ENCODE measurements at places on chromosomes 3 and 15.

DNA sequence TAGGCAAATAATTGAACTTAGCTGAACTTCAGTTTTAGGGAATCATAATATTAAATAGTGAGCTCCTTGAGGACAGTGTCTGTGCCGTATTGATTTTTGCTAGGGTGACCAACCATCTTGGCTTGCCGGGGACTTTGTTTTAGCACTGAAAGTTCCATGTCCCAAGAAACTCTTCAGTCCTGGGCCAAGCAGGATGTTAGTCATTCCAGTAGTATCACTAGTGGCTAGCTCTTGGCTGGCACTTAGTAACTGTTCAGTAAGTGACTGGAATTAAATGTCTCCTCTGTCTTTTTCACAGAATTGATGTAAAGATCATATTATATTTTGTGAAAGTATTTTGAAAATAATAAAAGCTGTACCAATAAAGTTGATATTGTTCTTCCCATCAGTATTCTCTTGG, 42.3 kb downstream of the RSRC1 start:
- no peak for DNase-seq

- peak; percentile 57 for DNase-seq
Measured at GRCh38 chr15:78392430-78392829, 45.6 kb upstream of the IREB2 start.

DNA sequence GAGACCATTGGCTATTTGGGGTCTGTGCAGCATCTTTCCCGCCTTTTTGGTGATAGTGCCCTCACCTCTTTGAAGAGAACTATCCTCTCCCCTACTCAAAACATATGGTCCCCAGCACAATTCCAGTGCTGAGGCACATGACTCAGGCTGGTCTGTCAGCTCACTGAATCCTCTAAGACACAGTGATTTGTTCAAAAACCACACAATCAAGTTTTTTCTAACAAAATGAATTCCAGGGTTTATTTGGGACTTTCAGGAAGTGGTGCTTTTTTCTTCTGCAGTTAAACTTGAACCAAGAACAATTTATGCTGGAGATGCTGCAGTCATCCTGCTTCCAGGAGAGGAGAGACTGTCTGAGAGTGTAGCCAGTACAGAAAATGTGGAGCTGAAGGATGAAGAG, 142.5 kb upstream of the LMCD1 start:
- no peak for DNase-seq

- no peak for DNase-seq
Measured at GRCh38 chr3:16538507-16538906, 25.0 kb upstream of the RFTN1 start.

- DNase-seq = no peak
Measured at GRCh38 chr15:99054025-99054387, 46.4 kb upstream of the PGPEP1L start.

- no peak for DNase-seq
Measured at GRCh38 chr3:187935623-187936156, 190.4 kb upstream of the BCL6 start.

DNA sequence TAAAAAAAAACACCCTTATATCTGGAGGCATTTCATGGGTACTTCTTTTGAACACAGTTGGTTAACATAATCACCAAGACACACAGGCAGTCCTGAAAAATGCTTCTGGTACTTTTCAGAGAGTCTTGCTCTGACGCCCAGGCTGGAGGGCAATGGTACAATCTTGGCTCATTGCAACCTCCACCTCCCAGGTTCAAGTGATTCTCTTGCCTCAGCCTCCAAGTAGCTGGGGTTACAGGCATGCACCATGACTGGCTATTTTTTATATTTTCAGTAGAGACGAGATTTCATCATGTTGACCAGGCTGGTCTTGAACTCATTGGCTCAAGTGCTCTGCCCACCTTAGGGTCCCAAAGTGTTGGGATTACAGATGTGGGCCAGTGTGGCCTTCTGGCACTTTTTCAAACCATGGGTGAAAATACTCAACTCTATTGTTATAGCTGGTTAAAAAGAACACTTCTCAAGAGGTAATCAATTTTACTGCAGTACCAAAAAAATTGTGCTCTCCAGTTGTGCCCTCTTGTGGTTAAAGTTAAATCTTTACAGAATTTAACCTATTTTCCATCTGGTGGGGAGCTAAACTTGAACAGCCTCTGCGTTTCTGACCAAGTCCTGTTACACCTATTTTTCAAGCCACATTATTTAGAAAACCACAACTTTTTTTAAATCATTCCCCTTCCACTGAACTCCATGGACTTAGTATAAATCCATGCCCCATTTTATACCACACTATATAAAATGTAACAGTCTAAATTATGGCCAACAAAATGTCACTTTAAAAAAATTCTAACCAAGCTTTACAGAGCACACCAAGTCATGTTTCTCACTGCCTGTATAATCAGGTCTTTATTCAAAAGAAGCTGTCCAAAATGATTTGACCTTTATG, 1.2 kb upstream of the SNAPC5 start:
- DNase-seq = no peak

DNA sequence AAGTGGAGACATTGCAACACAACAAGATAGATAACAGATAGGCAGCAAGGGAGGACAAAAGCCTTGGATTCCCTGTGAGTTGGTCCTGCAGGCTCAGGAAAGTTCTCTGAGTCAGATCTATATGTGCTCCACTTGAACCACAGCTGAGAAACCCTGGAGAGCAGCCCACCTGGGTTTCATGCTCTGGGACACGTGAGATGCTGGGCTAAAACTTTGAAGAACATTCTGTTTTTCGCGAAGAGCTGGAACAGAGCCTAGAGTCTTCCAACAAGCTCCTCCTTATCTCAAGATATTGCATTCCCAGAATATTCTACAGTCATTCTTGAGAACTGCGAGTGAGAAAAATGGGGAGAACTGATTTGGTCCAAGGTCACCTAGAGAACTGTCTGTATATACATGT, 583.0 kb upstream of the ROBO1 start:
- DNase-seq = no peak

DNA sequence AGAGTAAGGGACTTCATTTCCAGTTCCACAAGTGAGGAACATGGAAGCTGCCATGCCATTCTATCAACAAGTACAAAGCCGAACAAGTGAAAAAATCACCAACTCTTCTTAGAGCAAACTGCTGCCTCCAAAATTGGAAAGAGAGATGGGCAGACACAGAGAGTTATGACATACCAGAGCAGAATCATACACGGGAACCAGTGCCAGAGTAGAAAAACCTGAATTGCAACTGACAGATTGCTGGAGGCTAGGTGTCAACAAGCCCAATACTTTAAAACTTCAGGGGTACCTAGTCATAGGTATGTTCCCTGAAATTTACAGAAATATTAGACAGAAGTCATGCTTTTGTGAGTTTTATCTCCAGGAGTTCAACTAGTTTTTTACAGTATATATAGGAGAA, 62.0 kb downstream of the TTBK2 start:
- DNase-seq = no peak

DNA sequence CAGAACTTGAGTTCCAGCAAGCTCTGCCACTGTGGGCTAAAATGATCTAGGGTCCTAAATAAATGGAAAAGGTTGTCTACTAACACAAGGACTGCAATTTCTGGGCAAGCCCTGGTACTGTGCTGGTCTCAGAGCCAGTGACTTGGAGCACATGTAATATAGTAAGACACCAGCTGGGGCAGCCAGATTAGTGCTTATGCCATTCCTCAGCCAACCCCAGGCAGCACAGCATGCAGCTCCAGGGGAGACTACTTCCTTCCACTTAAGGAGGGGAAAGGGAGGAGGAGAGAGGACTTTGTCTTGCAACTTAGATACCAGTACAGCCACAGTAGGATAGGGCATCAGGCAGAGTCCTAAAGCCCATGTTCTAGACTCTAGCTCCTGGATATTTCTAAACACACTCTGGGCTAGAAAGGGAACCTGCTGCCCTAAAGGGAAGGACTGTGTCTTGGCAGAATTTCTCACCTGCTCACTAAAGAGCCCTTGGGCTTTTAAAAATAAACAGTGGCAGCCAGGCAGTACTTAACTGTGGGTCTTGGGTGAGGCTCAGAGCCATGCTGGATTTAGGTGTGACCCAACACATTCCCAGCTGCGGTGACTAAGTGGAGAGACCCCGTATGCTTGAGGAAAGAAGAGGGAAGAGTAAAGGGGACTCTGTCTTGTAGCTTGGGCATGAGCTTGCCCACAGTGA, 223.7 kb upstream of the BCHE start:
- no peak for DNase-seq

GRCh38 chr15:33074942-33075341, 119.6 kb downstream of the FMN1 start:
- DNase-seq = no peak

GRCh38 chr3:194247350-194247740, 103.8 kb downstream of the CPN2 start:
- DNase-seq = no peak

GRCh38 chr3:107796791-107797190, 274.0 kb downstream of the BBX start:
- DNase-seq = no peak

DNA sequence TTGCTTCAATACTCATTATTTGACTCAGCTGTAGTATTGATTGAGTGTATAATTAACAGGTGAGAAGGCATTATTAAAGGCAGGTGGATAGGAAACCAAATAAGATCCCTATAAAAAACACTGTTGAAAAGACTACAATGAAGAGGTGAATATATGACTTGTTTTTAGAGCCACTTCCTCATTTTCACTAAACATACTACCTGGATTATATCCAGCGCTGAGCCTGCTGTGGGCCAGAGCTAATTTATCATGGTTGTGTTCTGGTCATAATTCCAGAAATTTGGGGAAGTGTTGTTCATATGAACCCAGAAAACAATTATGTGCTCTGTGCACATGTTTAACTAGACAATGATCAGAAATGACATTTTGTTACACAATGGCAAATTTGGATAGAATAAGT, 235.3 kb upstream of the MME start:
- DNase-seq = no peak

DNA sequence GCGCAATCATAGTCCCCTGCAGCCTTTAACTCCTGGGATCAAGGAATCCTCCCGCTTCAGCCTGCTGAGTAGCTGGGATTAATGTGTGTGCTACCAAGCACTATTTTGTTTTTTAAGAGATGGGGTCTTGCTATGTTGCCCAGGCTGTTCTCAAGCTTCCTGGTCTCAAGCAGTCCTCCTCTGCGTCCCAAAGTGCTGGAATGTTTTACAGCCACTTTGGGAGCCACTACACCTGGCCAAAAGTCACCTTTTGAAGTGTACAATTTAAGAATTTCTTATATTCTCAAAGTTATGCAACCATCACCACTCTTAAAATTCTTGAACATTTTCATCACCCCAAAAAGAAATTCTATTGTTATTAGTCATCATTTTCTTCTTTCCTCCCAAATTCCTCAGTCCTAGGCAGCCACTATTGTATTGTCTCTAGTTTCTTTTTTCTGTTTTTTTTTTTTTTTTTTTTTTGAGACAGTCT, 17.8 kb downstream of the CDV3 start:
- no peak for DNase-seq

Data from NCI-H1436 treated with DMSO at 0.1 percent for 48 hours (cell line).